ENCODE measurements at places on chromosomes 6 and 20. TPM values are rescaled to one million over a fixed set of nuclear protein-coding genes. Genes with fewer than 3 reads are reported as not detected.
A peak's percentile ranks its signal among the peaks of the same experiment; 100 is the strongest.

Gene PTK6
- 4.2 TPM for total RNA-seq

DNA sequence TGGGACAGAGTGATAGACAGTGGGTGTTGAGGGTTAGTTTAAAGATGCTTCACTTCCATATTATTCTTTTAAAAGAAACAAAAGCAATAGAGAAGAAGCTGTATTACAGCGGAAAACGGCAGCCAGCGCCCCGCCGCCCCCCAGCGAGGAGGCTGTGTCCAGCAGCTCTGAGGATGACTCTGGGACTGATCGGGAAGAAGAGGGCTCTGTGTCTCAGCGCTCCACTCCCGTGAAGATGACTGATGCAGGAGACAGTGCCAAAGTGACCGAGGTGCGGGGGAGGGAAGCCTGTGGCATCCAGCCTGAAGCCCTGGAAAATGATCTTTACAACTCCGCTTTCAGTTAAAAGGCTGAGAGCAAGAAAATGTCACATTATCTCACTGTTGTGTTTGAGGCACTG lies 100.2 kb downstream of the FIG4 start:
- peaks cover 12% of the 10 kb centered on the region for H3K4me1 ChIP-seq
- DNase-seq = no peak
- H3K4me3 ChIP-seq = no peak overlapping the region
- no peaks in the 10 kb centered on the region for H3K27me3 ChIP-seq

DNA sequence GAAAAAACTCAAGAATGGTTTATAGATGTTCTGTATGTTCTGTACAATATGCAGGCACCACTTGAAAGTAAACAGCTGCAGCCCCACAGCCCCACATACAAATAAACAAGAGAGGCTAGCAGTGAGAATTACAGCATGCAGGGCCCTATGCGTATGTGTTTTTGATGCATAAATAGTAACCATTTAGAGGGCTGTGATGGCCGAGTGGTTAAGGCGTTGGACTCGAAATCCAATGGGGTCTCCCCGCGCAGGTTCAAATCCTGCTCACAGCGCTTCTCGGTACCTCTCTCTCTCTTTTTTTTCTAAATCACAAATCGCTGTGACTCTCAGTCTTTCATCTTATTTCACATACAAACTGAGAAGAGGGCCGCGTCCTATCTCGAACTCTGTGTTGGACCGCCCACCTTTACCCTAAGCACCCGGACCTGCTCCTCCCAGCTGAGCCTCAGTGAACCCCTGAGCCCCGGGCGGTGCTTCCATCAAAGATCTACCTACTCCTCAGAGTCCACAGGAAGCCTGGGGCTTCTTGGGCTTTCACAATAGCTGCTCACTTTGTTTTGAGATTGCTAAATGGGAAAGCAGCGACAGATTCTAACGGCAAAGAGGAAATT lies 37.7 kb upstream of the PRSS16 start:
- no peak overlapping the region for H3K4me3 ChIP-seq
- no peak for DNase-seq
- H3K27me3 ChIP-seq = peaks cover 83% of the 10 kb centered on the region
- no peaks in the 10 kb centered on the region for H3K4me1 ChIP-seq
- no peaks in the 10 kb centered on the region for H3K36me3 ChIP-seq
- no peak overlapping the region for H3K27ac ChIP-seq

Gene ADGRF1
- total RNA-seq = 9.9 TPM

Gene GABBR1
- 38.5 TPM for total RNA-seq

- H3K27me3 ChIP-seq = no peaks in the 10 kb centered on the region
- no peaks in the 10 kb centered on the region for H3K36me3 ChIP-seq
- H3K4me3 ChIP-seq = no peak overlapping the region
- H3K27ac ChIP-seq = peak overlapping the region; percentile 33
- no peak for DNase-seq
- peaks cover 13% of the 10 kb centered on the region for H3K4me1 ChIP-seq
Measured at GRCh38 chr6:127192911-127193541, 73.6 kb upstream of the RNF146 start.

Gene SLC35D3
- total RNA-seq = not detected

Gene DLK2
- total RNA-seq = 0.53 TPM

DNA sequence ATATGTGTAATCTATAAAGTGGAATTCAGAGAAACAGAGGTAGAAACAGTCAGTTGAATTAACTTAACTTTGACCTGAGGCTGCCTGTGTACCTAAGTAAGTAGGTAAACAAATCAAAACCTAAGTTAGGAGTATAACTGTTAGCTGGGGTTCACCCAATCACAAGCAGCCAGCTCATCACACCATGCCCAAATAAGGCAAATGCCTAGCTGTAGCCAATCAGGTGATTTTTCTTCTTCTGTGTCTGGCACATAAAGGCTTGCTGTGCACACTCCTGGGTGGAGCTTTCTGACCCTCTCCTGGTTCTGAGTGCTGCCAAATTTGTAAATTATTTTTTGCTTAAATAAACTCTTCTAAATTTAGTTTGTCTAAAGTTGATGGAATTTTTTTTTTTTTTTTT lies 54.7 kb upstream of the TRIM39 start:
- no peak overlapping the region for H3K4me3 ChIP-seq
- H3K4me1 ChIP-seq = no peaks in the 10 kb centered on the region
- no peak for DNase-seq
- no peaks in the 10 kb centered on the region for H3K27me3 ChIP-seq
